Lower leg skin (tissue), 4 donors: ENCODE measurements at places on chromosomes 5 and 9. TPM values are rescaled to one million over a fixed set of nuclear protein-coding genes. Genes with fewer than 3 reads are reported as not detected.

SERF1A gene
- 0.59 TPM for total RNA-seq

C1QTNF3 gene
- total RNA-seq: 14.9 TPM

SLCO4C1 gene
- 0.30 TPM for total RNA-seq

CDH9 gene
- total RNA-seq: not detected

CAVIN4 gene
- total RNA-seq: not detected

FOXD4L5 gene
- total RNA-seq: not detected

DNA sequence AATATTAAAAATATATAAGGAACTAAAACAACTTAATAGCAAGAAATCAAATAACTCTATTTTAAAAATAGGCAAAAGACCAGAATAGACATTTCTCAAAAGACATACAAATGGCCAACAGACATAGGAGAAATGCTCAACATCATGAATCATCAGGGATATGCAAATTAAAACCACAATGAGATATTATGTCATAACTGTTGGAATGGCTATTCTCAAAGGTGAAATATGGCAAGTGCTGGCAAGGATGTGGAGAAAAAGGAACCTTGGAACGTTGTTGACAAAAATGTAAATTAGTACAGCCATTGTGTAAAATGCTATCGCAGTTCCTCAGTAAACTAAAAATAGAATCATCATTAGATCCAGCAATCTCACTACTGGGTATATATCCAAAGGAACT, 468.5 kb downstream of the NFIB start:
- no peak for DNase-seq

DNA sequence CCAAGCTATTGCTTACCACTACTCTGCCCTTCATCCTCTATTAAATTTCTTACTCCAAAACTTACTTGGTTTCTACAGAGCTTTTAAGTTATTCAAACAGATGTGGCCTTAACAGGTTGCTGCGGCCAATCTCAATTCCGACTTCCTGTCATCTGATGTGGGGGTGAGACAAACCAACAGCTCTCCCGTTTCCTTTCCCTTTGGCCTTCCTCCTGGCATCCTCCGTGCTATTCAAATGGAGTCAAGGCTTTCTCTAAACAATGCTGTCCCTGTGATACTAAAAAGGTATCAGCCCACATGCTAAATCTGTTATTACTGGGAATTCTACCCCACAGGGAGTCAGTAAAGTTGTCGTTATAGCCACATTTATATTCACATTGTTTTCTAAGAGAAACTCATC, 11.8 kb downstream of the RBM18 start:
- DNase-seq: no peak

DNA sequence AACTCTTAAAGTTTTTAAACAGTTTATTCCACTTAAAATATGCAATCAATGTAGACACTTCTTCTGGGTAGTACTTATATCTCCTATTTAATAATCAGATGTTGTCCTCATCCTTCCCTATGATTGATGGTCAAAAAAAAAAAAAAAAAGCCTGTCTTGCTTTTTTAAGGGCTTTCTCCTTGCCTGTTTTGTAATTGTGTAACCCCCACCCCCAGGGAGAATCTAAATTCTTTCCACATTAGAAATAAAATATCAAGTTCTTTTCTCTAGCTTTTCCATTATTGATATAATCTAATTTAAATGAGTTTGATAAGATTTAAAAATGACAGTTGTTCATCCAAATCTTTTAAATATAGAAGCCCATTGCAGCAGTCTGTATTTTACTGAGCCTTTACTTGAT, 119.7 kb downstream of the CHSY3 start:
- no peak for DNase-seq

DNA sequence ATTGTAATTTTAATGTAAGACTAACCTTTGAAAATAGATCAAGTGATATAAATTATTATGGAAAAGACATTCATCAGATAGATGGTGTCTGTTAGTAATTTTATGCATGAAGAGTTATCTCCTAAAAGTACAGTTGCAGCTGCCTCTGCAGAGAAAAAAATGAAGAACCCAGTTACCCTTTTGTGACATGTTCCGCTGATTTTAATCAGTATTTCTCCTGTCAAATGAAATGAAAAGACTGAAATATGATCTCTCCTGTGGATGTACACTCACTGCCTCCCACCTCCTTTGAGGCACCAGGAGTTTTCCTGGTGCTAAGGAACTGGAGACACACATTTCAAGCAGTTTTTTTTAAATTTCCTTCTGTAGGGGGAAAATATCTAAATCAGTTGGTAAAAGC, 277.4 kb downstream of the KIF4B start:
- DNase-seq: no peak

- no peak for DNase-seq
Observed at GRCh38 chr9:132069046-132069898, 10.4 kb downstream of the MED27 start.

DNA sequence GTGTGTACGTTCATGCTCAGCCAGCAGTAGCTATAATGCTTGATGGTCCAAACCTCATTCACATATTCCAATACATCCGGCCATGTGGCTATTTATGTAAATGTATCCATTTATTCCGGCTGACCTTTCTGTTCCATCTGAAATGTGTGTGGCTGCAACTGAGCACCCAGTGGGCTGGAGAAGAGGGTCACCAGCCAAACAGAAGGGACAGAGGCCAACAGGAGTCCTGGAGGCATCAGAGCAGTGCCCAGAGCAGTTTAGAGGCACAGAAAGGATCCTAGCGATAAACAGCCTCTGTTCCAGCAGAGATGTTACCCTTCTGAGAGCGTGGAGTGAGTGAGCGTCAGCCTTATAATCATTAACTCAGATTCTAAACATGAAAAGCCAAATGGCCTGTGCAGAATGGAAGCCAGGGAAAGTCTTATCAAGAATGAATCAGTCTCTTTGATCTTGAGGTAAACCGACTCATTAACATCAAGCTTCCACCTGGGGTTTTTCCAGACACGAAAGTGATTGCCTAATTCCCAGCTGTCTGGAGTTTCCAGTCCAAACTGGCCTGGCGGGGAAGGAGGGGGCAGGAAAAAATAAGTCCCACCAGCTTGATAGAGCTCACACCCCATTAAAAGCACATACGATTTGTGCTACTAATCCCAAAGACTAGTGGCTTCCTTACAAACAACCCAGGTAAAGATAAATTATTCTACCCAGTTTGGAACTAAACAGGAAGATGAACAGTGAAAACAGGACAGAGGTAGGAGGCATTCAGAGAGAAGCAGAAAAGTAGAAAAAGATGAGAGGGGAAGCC, 55.7 kb downstream of the SUSD1 start:
- peak; percentile 8 for DNase-seq
